ENCODE measurements at places on chromosomes 1 and 21. TPM values are rescaled to one million over a fixed set of nuclear protein-coding genes. Genes with fewer than 3 reads are reported as not detected.

- H3K27ac ChIP-seq, result peak overlapping the region; percentile 96
- no peak for DNase-seq
- H3K27me3 ChIP-seq, result no peaks in the 10 kb centered on the region
- H3K36me3 ChIP-seq, result no peaks in the 10 kb centered on the region
Observed at GRCh38 chr1:63775418-63776127, 1.8 kb downstream of the ROR1 start.

Gene ASCL5
- total RNA-seq, result not detected

GRCh38 chr1:166029196-166029945, 137.4 kb downstream of the FAM78B start:
- no peaks in the 10 kb centered on the region for H3K27me3 ChIP-seq
- H3K36me3 ChIP-seq, result no peaks in the 10 kb centered on the region
- H3K27ac ChIP-seq, result no peak overlapping the region
- H3K4me1 ChIP-seq, result no peaks in the 10 kb centered on the region
- H3K4me3 ChIP-seq, result no peak overlapping the region

Gene CADM3
- 15.7 TPM for total RNA-seq

GRCh38 chr1:64894438-64895196, 71.7 kb downstream of the JAK1 start:
- DNase-seq, result no peak
- no peak overlapping the region for H3K27ac ChIP-seq
- no peaks in the 10 kb centered on the region for H3K27me3 ChIP-seq
- peaks cover 47% of the 10 kb centered on the region for H3K4me1 ChIP-seq
- no peaks in the 10 kb centered on the region for H3K36me3 ChIP-seq
- H3K4me3 ChIP-seq, result no peak overlapping the region

DNA sequence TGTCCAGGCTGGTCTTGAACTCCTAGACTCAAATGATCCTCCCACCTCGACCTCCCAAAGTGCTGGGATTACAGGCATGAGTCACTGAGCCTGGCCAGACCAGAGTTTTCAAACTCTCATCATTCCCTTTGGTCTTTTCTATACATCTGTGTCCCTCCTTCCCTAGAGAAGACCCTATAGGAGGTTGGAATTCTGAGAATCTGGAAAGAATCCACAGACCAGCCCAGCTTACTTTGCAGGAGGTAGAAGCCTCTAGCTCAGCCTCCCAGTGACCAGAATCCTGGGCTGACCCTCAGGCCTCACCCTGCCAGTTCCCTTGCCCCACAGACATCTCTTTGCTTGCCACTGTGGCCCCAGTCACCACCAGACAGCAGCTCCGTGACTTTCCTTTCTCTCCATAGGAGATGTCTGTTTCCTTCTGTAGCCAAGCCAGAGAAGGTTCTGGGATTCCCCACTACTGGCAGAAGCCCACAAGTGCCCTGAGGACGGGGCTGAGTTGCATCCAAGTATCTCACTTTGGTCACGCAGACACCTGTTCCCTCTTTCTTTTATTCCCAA, 34.7 kb upstream of the KHDRBS1 start:
- no peaks in the 10 kb centered on the region for H3K36me3 ChIP-seq
- no peaks in the 10 kb centered on the region for H3K27me3 ChIP-seq
- no peak overlapping the region for H3K4me3 ChIP-seq
- no peak overlapping the region for H3K27ac ChIP-seq
- DNase-seq, result no peak

GRCh38 chr1:89815611-89816010, 5.2 kb upstream of the LRRC8D start:
- H3K4me1 ChIP-seq, result no peaks in the 10 kb centered on the region
- H3K4me3 ChIP-seq, result no peak overlapping the region
- H3K27me3 ChIP-seq, result no peaks in the 10 kb centered on the region
- no peak overlapping the region for H3K27ac ChIP-seq

Gene DIO1
- not detected for total RNA-seq

Gene C1orf115
- total RNA-seq, result 3.9 TPM

DNA sequence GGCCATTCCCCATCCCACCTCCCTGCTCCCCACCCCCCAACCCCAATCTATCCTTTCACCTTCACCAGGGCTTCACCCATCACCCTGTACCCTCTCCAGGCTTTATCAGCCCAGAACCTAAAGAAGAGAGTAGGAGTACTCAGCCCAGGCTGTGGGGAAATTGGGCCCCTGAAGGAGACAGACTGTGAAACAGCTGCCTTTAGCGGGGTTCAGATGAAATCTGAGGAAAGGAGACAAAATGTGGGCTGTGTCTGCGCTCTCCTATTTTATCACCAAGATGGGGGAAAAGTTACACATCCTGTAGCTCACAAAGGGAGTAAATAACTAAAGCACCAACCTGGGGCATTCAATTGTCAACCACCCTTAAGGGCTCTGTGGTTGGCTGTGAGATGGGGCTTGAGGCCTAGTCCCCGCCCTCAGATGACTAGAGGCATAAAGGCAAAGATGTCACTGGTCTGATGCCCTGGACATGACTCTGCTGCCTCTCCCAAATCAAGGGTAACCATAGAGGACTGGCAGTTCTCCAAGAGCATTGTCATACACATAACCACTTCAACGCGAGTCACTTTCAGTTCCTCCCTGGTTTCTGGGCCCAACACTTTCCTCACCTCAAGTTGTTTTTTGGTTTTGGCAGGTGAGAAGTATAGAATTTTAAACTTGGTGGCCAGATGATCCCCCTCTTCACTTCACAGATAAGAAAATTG, 30.0 kb downstream of the SLC27A3 start:
- no peak overlapping the region for H3K4me3 ChIP-seq
- H3K4me1 ChIP-seq, result no peaks in the 10 kb centered on the region
- H3K36me3 ChIP-seq, result peaks cover 6% of the 10 kb centered on the region
- peak overlapping the region; percentile 22 for H3K27ac ChIP-seq

DNA sequence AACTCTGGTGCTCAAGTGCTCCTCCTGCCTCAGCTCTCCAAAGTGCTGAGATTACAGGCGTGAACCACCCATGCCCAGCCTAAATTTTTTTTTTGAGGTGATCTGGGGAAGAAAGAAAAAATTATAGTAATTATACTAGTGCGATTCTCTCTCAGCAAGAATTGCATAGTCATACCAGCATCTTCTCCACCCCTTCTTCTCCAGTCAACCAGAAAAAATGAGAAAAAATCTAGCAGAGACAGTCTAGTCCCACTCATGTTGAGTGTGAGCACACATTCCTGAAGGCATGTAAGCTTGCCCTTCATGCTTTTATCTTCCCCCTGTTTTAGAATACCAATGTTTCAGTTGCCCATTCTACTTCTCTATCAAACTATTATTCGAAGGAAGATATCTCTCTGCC, 207.6 kb downstream of the S1PR1 start:
- no peak overlapping the region for H3K4me3 ChIP-seq
- H3K27me3 ChIP-seq, result no peaks in the 10 kb centered on the region
- H3K4me1 ChIP-seq, result no peaks in the 10 kb centered on the region
- DNase-seq, result no peak
- no peaks in the 10 kb centered on the region for H3K36me3 ChIP-seq

DNA sequence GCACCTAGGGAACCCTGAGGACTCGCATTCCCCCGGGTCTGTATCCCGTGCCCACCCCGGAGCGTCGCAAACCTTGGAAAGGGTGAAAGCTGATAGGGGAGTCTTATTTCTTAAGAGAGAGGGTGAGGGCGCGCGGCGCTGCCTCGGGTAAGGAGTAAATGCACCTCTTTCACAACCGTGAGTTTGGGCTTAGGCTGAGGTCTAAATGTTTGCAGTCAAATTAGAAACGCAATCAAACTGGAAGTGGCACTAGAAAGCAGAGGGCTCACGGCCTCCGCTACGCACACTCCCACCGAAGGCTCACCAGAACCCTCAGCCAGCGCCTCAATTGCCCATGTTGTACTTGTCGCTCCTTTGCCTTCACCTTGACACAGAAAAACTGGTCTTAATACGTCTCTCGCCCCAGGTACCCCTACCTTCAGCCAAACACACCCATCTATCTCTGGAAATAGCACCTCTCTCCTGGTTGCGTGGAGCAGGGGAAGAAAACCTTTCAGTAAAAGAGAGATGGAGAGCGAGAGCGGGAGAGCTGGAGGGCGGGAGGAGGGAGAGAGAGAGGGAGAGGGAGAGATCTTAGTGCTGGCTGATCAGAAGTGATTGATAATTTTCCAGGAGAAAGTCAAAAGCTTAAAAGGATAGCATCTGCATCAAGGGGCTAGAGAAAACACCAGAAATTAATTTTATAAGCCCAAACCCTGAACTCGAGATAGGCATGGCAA, 1.7 kb upstream of the HLX start:
- H3K36me3 ChIP-seq, result no peaks in the 10 kb centered on the region
- peak overlapping the region; percentile 99 for H3K27ac ChIP-seq
- H3K27me3 ChIP-seq, result no peaks in the 10 kb centered on the region

Gene PLXNA2
- total RNA-seq, result 5.1 TPM

- no peaks in the 10 kb centered on the region for H3K4me1 ChIP-seq
- H3K4me3 ChIP-seq, result no peak overlapping the region
- H3K27ac ChIP-seq, result no peak overlapping the region
- DNase-seq, result no peak
Observed at GRCh38 chr1:228068359-228068758, 14.1 kb upstream of the ARF1 start.

Gene TTLL7
- total RNA-seq, result 34.9 TPM

Gene PRAMEF18
- not detected for total RNA-seq

DNA sequence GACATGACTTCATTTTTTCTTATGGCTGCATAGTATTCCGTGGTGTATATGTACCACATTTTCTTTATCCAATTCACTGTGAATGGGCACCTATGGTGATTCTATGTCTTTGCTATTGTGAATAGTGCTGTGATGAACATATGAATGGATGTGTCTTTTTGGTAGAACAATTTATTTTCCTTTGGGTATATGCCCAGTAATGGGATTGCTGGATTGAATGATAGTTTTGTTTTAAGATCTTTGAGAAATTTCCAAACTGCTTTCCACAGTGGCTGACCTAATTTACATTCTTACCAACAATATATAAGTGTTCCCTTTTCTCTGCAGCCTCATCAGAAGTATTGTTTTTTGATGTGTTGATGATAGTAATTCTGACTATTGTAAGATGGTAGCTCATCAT, 361.7 kb upstream of the SGIP1 start:
- H3K4me1 ChIP-seq, result no peaks in the 10 kb centered on the region
- no peaks in the 10 kb centered on the region for H3K36me3 ChIP-seq
- no peak for DNase-seq
- no peaks in the 10 kb centered on the region for H3K27me3 ChIP-seq
- H3K27ac ChIP-seq, result no peak overlapping the region
- no peak overlapping the region for H3K4me3 ChIP-seq

Gene SAMD11
- 4.3 TPM for total RNA-seq

GRCh38 chr1:175744833-175745232, 1.4 kb upstream of the TNR start:
- no peaks in the 10 kb centered on the region for H3K36me3 ChIP-seq
- no peaks in the 10 kb centered on the region for H3K4me1 ChIP-seq
- H3K4me3 ChIP-seq, result no peak overlapping the region
- no peaks in the 10 kb centered on the region for H3K27me3 ChIP-seq

DNA sequence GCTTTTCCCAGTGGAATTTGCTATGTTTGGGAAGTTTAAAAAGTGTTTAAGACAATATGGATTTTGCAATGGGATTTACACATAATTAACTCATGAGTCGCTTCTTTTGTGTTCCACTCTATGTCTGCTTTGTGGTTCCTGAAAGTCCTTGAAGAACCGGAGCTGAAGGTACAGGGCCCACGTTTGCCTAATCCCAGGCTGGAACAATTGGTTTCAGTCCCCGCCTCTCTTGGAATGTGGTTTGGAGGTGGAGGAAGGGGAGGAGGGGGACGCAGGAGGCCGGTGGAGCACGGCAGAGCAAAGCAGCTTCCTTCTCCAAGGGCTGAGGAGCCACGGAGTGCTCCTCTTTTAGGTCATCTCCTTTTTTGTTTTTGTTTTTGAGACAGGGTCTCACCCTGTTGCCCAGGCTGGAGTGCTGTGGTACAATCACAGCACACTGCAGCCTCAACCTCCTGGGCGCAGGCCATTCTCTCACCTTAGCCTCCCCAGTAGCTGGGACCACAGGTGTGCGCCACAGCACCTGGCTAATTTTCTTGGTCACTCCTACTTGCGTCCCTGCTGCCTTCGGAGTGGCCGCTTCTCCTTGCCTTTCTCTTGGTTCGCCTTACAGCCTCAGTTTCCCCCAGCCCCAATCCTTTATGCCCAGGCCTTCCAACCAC, 129.5 kb upstream of the ERRFI1 start:
- H3K4me1 ChIP-seq, result peaks cover 15% of the 10 kb centered on the region
- DNase-seq, result no peak
- no peaks in the 10 kb centered on the region for H3K36me3 ChIP-seq
- H3K4me3 ChIP-seq, result no peak overlapping the region
- peak overlapping the region; percentile 5 for H3K27ac ChIP-seq

GRCh38 chr21:39088831-39089380, 94.3 kb downstream of the PSMG1 start:
- no peak overlapping the region for H3K27ac ChIP-seq
- no peaks in the 10 kb centered on the region for H3K4me1 ChIP-seq
- H3K27me3 ChIP-seq, result no peaks in the 10 kb centered on the region
- no peak for DNase-seq
- no peaks in the 10 kb centered on the region for H3K36me3 ChIP-seq

Gene UBXN10
- total RNA-seq, result 22.2 TPM

- H3K4me3 ChIP-seq, result no peak overlapping the region
- no peak for DNase-seq
- peaks cover 3% of the 10 kb centered on the region for H3K4me1 ChIP-seq
- H3K27ac ChIP-seq, result no peak overlapping the region
- no peaks in the 10 kb centered on the region for H3K36me3 ChIP-seq
Observed at GRCh38 chr1:24195136-24195535, 8.0 kb upstream of the IFNLR1 start.

DNA sequence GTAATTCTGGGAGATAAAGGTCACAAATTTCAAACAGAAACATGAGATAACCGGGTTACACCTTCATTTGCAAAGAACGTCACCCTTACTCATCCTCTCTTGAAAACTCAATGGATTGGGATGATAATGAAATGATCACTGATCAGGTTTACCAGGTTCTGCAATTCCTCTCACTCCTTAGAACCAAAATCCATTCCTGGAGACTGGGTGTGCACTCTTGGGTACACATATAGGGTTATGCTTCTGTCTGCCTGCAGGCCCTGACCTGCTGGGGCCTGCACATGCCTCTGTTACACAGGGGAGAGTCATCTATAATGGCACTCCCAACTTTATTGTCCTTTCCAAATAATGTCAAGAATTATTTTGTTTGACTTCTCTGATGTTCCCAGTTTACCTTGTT, 8.3 kb downstream of the SUSD4 start:
- H3K36me3 ChIP-seq, result no peaks in the 10 kb centered on the region
- H3K27ac ChIP-seq, result no peak overlapping the region
- no peak overlapping the region for H3K4me3 ChIP-seq
- H3K27me3 ChIP-seq, result no peaks in the 10 kb centered on the region
- H3K4me1 ChIP-seq, result no peaks in the 10 kb centered on the region
- no peak for DNase-seq

- no peak for DNase-seq
- no peak overlapping the region for H3K4me3 ChIP-seq
- no peaks in the 10 kb centered on the region for H3K27me3 ChIP-seq
- H3K4me1 ChIP-seq, result no peaks in the 10 kb centered on the region
- H3K36me3 ChIP-seq, result no peaks in the 10 kb centered on the region
Observed at GRCh38 chr1:159089184-159089791, 12.7 kb upstream of the AIM2 start.

Measured in sigmoid colon (tissue), 7 donors.